ENCODE measurements at places on chromosomes 11 and 22. TPM values are rescaled to one million over a fixed set of nuclear protein-coding genes. Genes with fewer than 3 reads are reported as not detected.

The ESAM gene
- not detected for total RNA-seq

The OR8D1 gene
- total RNA-seq: not detected

The PICK1 gene
- total RNA-seq: 22.0 TPM

The TAF1D gene
- 163 TPM for total RNA-seq

The SCN4B gene
- not detected for total RNA-seq

The GRIA4 gene
- total RNA-seq: not detected

The LGALS12 gene
- total RNA-seq: not detected
